ENCODE measurements at places on chromosomes 2 and 18. TPM values are rescaled to one million over a fixed set of nuclear protein-coding genes. Genes with fewer than 3 reads are reported as not detected.

Gene TMEM17
- 2.6 TPM for total RNA-seq

Gene ANKRD30BL
- not detected for total RNA-seq

GRCh38 chr2:85514323-85514722 is 24.6 kb upstream of the MAT2A start:
- DNase-seq = no peak

DNA sequence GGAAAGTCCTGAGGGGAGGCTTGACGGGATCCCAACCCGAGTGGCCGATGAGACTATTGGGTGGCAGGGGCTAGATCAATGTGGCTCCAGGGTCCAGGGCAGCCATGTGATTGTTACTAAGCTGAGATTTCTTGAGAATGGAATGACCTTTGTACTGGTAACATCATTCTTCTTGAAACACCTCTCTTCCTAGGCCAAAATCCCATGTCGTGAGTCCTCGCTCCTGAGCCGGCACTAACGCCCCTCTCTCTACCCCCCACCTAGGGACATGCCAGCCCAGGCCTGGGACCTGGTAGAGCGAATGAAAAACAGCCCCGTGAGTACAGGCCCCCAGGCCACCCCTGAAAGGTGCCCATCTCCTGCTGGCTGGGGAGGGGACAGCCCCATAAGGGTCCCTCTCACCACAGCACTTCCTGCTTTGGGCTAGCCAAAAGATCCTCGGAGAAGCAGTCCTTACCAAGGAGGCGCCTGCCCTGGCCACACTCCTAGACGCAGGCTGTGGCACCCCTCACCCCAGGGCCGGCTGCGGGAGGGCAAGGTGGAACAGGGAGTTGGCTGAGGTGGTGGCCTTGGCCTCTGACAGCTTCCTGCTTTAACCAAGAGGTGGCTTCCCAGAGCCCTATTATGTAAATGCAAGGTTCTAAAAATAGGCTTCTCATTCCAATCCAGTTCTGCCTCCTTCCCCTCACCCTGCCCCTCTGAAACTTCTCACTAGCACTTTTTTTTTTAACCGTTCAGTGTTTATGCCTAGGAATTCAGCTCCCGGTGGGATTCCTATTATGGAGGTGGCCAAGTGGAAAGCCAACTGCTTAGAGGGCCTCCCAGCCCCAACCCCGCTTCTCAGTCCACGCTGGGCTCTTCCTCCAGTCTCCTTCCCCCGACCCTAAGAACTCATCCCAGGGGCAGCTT is 126.6 kb upstream of the PPP1CB start:
- DNase-seq = no peak

Gene ESPNL
- not detected for total RNA-seq

GRCh38 chr2:133143645-133144044 is 424.6 kb downstream of the NCKAP5 start:
- DNase-seq = no peak

DNA sequence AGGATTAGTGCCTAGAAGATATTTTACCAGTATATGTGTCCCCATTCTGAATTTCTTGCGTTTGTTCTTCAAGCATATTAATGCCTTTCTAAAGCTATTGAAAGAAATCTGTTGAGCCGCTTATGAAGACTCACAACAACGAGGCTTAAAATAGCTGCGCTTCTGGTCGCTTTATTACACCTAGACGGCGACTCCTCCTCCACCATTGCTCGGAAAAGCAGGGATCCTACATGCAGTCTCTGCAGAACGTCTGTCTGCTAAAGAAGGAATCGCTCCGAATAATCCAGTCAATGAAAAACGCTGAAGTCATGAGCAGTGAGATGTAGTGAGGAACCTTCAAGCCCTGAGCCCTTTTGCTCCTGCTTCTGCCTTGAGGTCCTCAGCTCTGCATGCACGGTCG is 94.8 kb upstream of the ZNF516 start:
- no peak for DNase-seq

Gene PAPOLG
- 14.0 TPM for total RNA-seq

GRCh38 chr2:126482582-126483464 is 173.1 kb upstream of the GYPC start:
- DNase-seq = no peak

Gene KRTCAP3
- total RNA-seq = 53.9 TPM

Gene NAT8
- total RNA-seq = not detected

DNA sequence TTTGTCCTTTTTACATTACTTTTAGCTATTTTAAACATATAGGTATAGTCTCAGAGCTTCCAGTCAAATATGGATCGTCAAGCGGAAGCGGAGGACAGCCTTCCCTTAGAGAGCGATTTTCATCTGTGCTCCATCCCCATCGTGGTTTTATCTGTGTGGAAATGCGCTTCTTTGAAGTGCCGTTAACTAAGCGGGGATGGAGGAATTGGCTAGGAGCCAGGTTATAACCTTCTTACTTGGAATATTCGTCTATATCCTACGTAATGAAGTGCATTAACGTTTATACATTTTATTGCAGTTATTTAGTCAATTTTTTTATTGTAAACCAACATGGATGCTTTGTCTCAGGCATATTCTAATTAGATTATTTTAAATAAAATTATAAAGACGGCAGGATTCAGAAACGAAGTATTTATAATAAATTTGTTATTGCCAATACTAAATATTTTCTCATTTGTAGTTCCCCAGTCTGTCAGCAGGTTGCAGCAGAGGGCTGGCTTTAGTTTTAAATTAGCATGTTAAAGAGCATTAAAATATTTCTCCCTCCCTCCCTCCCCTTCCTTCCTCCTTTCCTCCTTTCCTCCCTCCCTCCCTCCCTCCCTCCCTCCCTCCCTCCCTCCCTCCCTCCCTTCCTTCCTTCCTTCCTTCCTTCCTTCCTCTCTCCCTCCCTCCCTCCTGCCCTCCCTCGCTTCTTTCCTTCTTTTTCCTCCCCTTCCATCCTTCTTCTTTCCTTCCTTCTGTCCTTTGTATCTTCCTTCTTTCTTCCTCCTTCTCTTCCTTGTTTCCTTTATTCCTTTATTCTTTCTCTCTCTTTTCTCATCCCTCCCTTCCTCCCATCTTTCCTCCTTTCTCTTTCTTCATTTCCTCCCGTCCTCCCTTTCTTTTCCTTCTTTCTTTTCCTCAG is 80.6 kb upstream of the DOCK10 start:
- DNase-seq = no peak

DNA sequence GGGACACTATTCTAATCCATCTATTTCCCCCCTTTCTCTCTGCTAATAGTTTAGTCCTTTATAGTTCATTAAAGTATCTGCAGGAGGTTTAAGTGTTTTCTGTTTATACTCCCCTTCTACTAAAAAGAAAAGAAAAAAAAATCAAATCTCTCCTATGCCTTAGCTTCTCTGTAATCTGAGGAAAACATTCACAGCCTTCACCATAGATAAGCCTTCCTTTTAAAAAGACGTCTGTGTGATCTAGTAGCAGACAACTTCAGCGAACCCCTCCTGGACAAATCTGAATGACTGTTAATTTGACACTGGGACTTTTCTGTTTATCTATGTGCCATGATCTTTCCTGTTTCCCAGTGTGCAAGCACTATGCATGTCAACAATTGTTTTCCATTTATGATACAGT is 70.4 kb upstream of the CDH19 start:
- DNase-seq = no peak

- no peak for DNase-seq
Measured at GRCh38 chr18:4441098-4441497, 14.0 kb downstream of the DLGAP1 start.

GRCh38 chr2:226828191-226828590 is 7.7 kb upstream of the RHBDD1 start:
- DNase-seq = no peak
